Fibroblast of skin of back (primary cell): ENCODE measurements at places on chromosomes 3 and 15.

DNA sequence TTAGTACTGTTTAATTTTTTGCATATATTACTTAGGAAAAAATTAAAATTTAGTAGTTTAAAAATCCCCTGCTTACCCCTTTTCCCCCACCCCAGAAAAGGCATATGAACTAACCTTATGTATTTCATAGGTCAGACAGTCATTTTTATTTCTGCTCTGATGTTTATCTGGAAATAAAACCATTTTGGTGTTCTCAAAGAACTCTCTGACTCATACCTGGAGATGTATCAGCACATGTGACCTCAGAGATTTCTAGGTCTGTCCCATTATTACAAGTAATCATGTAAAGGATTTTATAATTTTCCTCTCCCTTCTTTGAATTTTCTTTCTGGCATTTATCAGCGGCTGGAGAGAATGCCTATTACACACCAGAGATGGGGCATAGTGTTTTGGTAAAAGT lies 14.1 kb upstream of the CCR8 start:
- no peak for DNase-seq

GRCh38 chr3:172186607-172187006 lies 147.2 kb downstream of the FNDC3B start:
- DNase-seq: no peak

- DNase-seq: no peak
These were observed 22.9 kb downstream of the BBX start for GRCh38 chr3:107545680-107546120.

- DNase-seq: peak; percentile 32
These were observed 73.0 kb downstream of the UQCC5 start for GRCh38 chr3:52609316-52609815.

GRCh38 chr15:75069301-75069925 lies 46.0 kb downstream of the PPCDC start:
- DNase-seq: no peak

- no peak for DNase-seq
These were observed 302.7 kb downstream of the AGBL1 start for GRCh38 chr15:86382341-86382740.

- no peak for DNase-seq
These were observed 17.1 kb downstream of the ISG20 start for GRCh38 chr15:88655800-88656488.

DNA sequence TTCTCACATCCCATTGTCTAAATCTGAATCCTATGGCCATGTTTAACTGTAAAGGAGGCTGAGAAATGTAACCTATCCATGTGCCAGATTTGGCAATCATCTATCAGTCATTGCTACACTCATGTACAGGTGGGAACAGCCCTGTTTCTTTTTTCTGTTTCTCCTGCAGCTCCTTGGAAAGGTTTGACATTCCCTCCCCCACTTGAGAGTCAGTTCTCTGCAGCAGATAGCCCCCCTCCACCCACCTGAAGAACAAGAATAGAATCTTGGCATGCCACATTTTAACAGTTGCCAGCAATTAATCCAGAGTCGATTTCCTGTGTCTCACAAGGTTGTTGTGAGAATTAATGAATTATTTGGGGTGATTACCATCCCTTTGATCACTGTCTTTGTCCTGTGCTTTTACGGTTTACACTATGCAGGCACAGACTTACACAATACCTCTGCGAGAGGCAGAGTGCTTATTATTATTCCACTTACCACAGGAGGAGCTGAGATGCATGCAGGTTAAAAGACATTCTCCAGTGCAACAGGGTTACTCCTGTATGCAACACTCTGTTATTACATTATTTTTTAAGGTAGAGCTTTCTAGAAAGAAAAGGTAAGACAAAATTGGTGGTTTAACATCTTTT lies 351.0 kb upstream of the THRB start:
- DNase-seq: no peak

DNA sequence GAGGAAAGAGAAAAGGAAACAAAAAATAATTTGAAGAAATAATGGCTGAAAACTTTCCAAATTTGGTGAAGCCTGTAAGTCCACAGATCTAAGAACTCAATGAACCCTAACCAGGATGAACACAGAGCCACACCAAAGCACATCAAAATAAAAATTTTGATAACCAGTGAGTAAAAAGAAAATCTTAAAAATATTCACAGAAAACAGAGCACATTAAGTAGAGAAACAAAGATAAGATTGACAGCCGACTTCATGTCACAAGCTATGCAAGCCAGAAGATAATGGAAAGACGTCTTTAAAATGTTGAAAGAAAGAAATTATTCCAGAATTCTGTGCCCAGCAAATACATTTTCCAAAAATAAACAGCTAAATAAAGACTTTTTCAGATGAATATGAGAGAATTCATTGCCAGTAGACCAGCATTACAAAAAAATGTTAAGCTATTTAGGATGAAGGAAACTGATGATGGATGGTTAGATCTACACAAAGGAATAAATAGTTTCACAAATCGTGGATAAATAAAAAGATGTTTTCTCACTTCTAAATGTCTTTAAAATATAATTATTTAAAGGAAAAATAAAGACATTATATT lies 140.2 kb upstream of the SKOR1 start:
- peak; percentile 57 for DNase-seq

- DNase-seq: no peak
These were observed 7.7 kb upstream of the RFTN1 start for GRCh38 chr3:16520970-16521881.

- peak; percentile 65 for DNase-seq
These were observed 82.0 kb upstream of the LRIG1 start for GRCh38 chr3:66582721-66583423.

DNA sequence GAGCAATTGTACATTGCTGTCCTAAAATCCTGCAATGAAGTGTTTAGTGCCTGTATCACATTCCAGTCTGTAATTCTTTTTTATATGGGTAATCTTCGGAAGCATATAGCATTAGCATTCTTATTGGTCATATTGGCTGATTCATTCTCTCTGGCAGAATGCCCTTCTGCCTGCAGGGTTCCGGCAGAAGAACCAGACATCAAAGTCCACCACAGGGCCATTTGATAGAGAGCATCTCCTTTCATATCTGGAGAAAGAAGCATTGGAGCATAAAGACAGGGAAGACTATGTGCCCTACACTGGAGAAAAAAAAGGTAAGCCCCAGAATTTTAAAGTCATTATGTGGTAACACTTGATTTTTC lies 39.6 kb downstream of the TMOD3 start:
- DNase-seq: peak; percentile 93

DNA sequence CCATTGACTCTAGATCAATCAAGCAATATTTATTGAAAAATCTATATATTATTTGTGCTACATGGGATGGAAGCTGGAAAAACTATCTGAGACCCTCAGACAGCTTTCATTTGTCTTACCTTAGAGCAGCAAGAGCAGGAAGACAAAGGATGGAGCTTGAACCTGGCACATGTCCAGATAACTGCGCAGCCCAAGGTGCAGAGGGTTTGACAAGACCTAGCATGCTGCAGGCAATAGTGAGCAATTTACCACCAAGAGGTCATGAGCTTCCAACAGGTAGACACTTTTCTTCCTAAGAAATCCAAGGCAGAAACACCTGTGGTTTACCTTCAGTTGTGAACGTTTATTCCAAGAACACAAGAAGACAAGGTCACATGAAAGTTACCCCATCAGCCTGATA lies 214.7 kb upstream of the NECTIN3 start:
- DNase-seq: no peak

DNA sequence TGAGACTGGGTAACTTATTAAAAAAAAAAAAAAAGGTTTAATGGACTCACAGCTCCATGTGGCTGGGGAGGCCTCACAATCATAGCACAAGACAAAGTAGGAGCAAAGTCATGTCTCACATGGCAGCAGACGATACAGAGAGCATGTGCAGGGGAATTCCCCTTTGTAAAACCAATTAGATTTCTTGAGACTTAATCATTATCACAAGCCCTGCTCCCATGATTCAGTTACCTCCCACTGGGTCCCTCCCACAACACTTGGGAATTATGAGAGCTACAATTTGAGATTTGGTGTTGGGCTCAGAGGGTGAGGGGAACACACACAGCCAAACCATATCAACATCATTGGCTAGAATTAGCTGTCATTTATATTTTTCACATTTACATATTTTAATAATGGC lies 221.0 kb downstream of the RSRC1 start:
- DNase-seq: peak; percentile 47

DNA sequence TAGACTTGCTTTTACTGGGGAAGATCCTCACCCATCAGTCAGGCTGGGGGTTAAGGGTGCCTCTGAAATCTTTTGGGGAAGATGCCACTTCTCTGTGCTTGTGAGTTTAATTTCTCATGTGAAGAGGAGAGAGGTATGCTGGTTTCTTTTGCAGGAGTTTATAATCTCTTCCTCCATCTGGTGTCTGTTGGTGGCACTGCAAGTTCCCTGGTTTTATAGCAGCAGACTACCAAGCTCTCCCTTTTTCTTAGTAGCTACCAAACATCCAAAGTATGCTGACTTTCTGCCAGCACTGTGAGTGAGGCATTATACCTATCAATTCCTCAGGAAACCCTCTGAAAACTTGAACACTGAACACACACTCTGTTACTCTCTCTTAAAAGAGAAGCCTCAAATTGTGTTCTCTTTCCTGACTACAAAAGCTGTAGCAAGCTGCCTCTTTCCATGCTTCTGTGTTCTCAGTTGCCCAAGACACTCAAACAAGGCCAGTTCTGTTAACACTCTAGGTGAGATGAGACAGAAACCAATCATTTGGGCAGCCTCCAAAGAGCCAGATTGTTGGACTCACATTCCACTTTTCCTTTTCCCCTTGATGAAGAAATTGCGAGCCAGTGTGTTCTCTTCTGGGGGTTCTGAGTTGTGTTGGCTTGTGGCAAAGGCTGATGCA lies 299.5 kb downstream of the GAP43 start:
- DNase-seq: peak; percentile 40

- DNase-seq: no peak
These were observed 56.5 kb downstream of the CLDN11 start for GRCh38 chr3:170475092-170475685.

DNA sequence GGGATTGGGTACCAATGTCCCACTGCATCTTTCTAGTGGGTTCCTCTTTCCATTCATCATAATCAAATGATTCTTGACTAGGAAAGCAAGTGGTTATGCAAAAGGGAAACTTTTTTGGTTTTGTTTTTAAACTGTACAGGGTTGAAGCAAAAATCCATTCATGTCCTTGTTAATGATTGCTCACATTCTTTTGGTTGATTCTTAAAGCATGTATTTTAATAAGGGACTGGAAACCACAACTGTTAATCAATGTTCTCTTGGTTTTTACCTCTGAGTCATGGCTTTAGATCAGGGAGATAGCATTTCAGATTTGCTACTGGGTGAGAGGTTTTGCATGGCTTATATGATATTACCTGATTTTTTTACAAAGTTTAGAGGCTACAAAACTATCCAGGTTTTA lies 371.7 kb upstream of the RGMA start:
- no peak for DNase-seq

DNA sequence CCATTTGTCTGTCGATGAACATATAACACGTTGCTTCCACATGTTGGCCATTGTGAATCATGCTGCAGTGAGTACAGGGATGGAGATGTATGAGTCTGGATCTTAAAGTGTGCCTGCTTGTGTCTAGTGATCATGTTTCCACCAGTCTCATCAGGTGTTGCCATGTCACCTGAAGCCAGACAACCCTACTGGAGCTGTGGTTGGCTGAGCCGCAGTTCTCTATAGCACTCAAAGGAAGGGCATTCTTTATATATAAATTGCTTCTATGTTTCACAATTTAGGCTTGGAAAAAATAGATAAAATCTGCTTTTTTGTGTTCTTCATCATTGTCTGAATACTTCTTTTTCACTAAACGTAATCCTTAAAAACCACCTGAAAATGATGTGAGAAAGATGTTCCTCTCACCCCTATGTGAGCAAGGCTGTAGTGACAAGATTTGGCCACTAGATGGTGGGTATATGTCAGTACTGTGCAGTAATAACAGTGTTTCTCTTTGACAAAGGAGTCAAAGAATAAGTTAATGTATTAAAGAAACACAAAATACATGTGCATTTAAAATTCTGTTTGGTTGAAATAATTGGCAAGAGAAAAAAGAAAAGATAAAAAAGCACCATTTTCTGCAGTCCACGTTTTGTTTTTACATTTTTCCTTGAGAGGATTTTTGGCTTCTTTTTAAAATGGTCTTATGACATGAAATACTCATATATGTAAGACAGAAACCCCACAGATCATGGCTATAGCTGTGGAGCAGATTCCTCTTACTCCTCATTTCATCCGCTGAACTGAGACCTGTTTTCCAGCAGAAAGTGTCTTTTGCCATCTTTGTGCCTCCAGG lies 394.5 kb upstream of the DPPA4 start:
- DNase-seq: peak; percentile 53

DNA sequence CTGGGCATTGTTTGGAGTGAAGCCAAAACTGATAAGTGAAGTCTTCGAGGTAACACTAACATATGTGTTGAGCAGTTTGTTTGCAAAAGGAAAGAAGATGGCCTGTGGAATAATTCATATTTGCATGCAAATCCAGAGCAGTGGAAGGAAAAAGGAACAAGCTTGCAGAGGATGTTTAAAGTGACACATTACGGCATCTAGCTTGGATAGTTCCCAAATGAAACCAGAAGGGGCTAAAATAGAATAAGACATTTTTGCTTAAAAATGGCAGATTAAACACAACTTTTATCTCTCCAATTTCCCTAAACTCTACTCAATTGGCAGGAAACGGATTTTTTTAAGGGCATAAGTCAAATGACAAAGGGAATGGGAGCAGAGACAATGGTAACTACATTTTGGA lies 25.4 kb upstream of the RYK start:
- no peak for DNase-seq
